Epithelial cell of esophagus (primary cell): ENCODE measurements at places on chromosomes 16 and 17.

GRCh38 chr17:55433029-55433628 lies 11.5 kb upstream of the MMD start:
- peak; percentile 97 for DNase-seq

DNA sequence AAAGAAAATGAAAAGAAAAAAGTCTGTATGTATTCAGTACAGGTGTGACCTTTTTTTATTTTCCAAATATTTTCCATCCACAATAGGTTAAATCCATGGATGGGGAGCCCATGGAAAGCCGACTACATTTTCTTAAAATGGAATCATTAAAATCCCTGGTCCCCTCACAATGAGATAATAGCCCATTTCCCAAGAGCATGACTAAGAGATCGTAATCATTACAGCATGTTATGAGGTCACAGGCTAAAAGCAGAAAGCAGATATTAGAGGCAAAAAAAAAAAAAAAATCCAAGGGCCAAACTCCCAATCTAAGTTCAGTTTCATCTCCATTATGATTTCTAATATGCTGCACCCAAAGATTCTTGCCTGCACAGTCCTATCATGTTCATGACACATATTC lies 44.7 kb downstream of the CYTH1 start:
- peak; percentile 80 for DNase-seq

GRCh38 chr16:76713191-76713590 lies 436.0 kb downstream of the CNTNAP4 start:
- no peak for DNase-seq

DNA sequence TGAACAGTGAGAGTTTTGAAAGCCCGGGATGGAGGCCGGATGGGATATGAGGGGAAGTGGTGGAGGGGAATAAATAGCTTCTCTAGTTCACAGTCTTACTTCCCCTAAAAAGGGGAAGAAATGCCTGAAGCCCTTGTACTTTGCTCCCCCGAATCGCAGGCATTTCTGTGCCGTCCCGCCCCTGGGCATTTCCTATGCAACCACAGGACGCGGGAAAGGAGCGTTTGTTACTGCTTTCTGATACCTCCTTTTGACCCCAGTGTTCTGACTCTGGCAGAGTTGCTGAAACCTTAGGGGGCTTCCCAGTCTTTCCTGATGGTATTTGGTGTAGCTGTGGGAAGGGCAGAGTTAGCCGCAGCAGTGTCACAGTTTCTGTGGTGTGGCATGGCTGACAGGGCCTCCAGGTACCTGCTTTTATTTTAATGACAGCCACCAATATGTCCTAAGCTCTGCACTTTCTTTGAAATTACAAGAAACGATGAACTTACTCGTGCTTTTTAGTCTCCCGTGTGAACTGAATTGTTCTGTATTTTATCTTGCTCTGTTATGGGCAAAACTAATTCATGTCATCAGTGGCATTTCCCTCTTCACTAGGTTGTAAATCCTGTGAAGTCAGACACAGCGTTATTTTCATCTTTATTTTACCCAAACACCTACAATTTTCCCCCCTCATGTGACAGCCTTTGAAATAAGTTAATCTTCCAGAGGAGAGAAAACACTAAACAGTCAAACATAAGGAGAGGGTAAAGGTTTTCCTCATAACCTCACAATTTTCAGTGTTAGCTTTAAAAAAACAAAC lies 27.1 kb downstream of the USP10 start:
- no peak for DNase-seq

DNA sequence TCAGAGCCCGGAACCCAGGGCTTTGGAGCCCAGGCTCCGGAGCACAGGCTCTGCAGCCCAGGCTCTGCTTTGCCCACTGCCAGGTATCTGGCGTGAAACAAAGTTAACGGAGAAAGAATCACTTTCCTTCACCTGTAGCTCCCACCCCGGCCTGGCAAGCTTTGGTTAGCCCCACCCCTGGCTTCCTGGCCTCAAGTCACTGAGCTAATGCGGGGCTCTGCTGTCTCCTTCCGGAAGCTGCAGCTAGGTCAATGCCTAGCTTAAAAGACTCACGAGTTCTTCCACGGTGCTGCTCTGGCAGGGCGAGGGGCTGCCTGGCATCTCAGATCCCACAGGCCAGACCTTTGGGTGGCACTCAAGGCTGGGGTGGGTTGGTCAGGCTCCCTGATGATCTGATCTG lies 21.1 kb upstream of the SPPL2C start:
- DNase-seq, result no peak

- no peak for DNase-seq
These were observed 1.8 kb upstream of the WDR90 start for GRCh38 chr16:647173-647902.

DNA sequence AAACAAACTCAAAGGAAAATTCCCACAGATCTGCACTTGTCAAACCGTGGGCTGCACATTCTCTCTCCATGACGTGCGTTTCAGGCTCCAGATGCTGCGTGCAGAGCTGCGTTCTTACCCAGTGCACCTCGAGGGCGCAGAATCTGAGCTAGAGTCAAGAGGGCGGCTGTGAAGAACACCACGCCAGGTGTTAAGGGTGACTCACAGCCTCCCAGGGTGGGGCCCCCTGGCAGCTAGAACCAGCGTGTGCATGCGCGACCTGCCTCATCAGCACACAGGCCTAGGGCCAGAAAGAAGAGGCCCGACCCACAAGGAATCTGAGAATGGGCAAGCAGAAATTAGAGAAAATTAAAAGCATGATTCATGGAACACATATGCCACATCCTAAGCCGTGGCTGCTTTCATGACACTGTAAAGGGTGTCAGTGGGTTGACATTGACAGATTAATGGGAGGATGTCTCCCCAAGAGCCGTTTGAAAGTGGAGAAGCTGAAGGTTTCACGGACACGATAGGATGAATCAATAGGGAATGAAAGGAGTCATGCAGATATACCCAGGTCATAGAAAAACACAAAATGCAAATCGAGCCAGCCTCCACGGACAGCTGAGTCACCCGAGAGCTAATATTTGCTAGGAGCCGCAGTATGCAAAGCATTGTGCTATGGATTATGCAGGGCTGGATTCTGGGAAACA lies 29.0 kb downstream of the MARCHF10 start:
- DNase-seq, result peak; percentile 100

DNA sequence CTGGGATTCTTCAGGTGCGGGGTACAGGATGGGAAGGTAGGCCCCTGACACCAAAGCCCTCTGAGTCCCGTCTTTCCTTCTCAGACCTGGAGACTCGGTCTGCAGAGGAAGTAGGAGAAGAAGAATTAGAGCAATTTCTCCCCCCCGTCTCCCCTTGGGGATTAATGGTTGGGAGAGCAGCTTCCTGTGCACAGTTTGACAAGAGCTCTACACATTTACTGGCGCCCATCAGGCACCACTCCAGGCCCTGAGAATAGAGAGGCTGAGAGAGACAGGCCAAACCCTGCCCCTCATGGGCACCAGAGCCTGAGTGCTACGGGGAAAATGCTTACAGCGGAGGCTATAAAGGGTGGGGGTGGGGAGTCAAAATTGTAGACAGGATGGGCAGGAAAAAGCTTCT lies 3.5 kb upstream of the C16orf74 start:
- no peak for DNase-seq

DNA sequence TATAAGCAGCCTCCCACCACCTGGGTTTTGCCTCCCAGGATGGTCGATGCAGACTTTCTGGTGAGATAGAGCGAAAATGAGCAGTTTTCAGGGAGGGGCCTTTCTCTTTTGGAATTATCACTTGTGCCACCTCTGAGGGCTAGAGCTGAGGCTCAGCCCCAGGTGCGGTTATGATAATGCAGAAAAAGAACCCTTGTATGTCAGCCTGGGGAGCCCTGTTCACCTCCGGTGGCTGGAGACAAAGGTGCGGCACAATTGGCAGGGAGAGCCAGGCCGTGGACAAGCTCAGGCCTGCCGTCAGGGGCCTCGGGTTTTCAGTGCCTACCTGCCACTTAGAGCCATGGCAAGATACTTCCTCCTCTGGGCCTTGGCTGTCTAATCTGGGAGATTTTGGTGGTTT lies 4.4 kb downstream of the SCPEP1 start:
- peak; percentile 82 for DNase-seq

DNA sequence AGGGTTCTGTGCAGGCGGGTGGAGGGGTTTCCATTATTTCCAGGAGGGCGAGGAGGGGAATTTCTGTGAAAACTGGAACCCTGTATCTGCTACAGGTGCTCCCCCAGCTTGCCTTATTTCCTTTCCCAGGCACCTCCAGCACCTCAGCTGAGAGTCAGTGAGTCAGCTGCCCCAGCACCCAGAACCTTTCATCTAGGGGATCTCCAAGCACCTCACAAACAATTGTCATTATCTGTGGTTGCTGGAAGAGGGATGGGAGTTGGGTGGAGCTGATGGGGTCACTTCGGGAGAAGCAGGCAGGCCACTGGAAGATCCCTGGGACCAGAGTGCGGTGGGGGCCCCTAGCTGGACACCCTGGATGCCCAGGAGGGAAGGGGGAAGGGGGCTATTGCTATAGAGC lies 10.0 kb upstream of the CLUH start:
- DNase-seq, result peak; percentile 46

GRCh38 chr17:37742116-37742761 lies 2.6 kb downstream of the HNF1B start:
- peak; percentile 10 for DNase-seq

GRCh38 chr16:49556249-49556605 lies 182.6 kb downstream of the C16orf78 start:
- DNase-seq, result no peak

DNA sequence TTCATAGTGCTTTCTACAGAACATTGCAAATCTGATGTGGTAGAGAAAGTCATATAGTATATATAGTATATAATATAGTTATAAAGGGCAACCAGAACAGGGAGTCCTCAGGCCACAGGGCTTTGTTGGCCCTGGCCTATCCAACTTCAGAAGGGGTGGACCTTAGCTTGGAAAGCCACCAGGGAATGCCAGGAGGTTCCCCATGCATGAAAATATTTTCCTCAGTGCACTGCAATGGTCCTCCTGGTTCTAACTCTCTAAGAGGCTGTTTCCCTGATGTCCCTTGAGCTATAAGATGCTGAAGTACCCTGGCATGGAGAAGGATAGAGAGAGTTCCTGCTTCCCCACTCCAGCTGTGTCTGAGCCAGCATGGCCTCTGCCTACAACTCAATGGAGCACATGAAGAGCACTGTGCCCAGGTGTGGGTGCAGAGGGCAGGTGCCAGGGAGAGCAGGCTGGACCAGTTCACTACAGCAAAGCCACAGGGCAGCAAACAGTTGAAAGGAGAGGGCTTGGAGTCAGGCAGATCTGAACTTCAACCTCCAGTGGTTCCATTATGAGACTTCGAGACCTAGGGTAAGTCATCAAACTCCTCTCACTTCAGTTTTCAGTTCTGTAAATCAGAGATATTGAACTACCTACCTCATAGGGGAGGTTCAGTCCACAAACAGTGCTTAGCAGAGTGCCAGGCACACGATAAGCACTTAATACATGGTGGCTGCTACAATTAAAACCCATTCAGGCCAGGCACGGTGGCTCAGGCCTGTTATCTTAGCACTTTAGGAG lies 183.1 kb downstream of the SALL1 start:
- no peak for DNase-seq

DNA sequence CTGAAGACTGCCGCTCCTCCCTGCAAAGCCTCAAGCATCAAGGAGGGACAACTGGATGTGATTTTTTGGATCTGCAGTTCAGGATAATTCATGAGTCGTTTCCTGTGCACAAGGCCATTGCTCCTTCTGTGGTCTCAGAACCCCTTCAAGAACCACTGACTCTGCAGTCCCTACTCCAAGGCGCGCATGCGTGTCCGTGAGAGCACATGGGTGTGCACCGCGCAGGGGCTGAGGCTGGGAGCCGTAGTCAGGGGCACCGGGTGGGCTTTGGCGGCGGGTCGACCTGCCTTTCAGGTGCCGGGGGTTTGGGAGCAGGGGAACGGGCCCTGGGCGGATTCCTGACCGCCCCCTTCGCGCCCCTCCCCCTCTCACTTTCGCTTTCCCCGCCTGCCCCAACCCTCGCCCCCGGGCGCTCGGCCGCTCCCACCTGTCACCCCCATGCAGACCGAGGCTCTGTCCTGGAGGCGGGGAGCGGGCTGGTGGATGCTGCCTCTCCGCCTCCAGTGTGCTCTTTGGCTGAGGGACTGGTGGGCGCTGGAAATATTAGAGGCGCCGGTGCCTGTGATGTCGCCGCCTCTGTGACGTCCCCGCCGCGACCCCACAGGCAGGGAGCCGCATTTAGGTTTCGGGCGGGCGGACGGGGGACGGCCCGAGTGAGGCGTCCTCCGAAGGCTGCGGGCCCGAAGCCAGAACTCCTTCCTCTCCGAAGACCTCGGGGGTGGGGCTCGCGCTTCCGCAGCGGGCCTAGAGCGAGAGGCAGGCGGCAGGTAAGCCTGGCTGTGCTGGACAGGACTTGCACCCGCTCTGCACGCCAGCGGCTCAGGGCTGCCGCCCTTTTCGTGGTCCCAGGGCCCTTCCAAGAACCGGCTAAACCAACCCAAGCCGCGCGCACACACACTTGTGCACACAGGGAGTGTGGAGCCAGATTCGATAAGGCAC lies at the start of gene SPATA32:
TSS of gene SPATA32 (minus strand) at position 518 of the 939 bp plus-strand sequence. CDS start at position 440, 78 bp downstream.
- peak; percentile 61 for DNase-seq

GRCh38 chr16:25868106-25868505 lies 176.3 kb downstream of the HS3ST4 start:
- no peak for DNase-seq

GRCh38 chr17:6064868-6065267 lies 5.3 kb upstream of the WSCD1 start:
- no peak for DNase-seq

GRCh38 chr17:28347261-28347891 lies 10.0 kb downstream of the POLDIP2 start:
- peak; percentile 94 for DNase-seq

DNA sequence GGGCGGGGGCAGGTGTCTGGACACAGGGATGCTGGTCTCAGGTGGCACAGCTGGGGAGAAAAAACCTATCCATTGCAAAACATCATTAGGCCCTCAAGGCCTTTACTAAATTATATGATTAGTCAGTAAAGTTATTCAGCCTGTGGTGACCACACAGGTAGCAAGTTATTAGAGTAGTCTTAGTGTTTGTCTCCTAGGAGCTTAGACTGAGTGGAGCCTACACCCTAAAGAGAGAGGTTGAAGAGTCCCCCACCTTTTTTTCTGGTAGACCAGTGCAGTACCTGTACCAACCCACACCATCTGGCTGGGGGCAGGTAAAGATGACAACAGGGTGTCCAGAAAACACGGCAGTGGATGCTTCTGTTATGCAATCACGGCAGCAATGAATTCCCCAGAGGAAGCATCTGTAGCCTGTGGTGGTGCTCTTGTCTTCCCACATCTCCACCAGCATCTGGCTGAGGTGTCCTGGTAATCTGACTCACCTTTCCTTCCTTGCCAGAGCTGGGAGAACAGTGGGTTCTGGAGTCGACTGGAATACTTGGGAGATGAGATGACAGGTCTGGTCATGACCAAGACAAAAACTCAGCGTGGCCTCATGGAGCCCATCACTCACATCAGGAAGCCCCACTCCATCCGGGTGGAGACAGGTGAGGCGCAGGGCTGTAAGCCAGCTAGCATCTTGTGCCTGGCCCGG lies 11.0 kb downstream of the MYCBPAP start:
- DNase-seq, result peak; percentile 95

- peak; percentile 51 for DNase-seq
These were observed at the start of gene MPP2 for GRCh38 chr17:43907425-43907981. Gene MPP2 (minus strand): TSS chr17:43907536. CDS start chr17:43904460, 3,076 bp downstream.
